Stimulated activated CD8-positive, alpha-beta memory T cell treated with anti-CD3 and anti-CD28 coated beads, Interleukin-4, amount 100 ng/mL, for 1 hour (primary cell): ENCODE measurements at places on chromosomes 4 and X.

DNA sequence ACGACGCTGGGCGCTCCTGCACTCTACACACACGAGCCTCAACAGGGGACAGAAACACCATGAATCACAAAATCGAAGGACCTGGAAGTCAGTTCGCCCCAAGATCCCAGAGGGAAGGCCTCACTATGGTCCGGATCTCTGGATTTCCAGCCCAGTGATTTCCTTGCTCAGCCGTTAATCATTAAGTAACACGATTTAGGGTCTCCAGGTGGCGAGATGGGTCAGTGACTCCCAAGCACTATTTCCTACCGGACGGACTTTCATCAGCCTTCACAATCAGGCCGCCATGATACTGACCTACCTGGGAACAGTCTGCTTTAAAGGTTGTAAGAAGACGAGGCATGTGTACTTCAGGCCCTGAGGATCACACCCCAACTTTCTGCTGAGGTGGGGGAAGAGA, 63.7 kb downstream of the FAT1 start:
- DNase-seq: no peak

- no peak for DNase-seq
These were observed 157.5 kb upstream of the ATP6AP2 start for GRCh38 chrX:40423299-40423698.

- no peak for DNase-seq
These were observed 210.8 kb upstream of the IRS4 start for GRCh38 chrX:108947205-108947604.

DNA sequence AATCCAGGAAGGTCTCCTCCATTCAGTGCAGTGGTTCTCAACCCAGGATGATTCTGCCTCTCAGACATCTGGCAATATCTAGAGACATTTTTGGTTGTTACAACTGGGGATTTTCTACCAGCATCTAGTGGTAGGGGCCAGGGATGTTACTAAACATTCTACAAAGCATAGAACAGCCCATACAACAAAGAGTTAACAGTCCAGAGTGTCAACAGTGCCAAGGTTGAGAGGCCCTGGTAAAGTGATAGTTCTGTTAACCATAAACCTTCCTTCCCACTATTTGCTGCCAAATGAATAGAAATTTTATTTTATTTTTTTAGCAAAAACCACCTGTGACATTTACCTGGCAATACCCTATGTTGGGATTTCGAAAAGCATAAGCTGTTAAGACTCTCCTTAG, 92.8 kb upstream of the UCP1 start:
- DNase-seq: no peak

DNA sequence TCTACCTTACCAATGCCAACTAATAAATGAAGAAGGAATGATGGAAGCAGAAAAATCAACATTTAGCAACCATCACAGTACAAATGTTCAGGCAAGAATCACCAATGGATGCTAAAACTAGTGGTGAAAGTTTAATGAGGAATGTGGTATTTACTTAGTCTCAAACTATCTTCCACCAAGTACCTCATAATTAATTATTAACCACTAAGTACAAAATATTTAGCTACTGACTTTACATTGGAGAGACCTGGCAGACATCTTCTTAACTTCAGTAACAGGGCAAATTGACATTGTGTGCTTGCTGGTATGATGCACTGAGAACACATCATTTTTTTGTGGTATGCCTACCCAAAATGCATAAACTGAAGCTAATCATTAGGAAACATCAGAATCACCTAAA, 82.4 kb downstream of the DLG3 start:
- DNase-seq: no peak

- DNase-seq: no peak
These were observed 31.5 kb downstream of the F8 start for GRCh38 chrX:154991039-154991438.

DNA sequence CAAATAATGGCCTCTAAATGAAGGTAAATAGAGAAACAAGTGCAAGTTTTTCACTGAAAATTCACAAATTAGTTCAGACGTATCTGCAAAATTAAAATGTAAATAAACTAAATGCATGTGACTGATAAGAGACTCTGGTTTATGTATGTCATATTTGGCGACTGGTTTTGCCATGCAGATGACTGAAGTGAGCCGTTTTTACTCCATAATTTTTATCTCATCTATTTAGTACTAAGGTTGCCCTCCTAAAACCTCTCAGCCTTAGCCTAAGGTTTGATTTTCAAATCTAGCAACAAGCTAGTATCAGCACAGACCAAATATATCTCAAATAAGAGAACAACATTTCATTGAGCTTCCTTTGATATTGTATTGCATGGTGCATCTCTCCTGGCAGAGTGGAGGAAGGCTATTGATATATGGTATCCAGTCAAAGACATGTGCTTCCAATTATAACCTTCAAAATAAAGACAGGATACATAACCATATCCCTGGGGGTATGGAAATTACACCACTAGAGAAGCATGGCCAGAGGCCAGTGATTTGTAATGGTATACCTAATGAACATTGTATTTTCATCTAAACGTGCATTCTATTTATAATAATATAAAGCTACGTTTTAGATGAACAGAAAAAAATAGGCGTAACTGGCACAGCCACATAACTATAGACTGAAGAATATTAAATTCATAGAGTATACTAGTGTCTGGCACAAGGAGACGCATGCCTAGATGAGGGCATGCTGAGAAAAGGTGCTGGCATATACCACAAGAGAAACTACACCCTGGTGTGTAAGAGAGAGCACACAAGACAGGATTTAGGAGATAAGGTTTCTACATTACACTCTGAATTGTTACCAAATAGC, 392.6 kb upstream of the INTU start:
- DNase-seq: no peak

DNA sequence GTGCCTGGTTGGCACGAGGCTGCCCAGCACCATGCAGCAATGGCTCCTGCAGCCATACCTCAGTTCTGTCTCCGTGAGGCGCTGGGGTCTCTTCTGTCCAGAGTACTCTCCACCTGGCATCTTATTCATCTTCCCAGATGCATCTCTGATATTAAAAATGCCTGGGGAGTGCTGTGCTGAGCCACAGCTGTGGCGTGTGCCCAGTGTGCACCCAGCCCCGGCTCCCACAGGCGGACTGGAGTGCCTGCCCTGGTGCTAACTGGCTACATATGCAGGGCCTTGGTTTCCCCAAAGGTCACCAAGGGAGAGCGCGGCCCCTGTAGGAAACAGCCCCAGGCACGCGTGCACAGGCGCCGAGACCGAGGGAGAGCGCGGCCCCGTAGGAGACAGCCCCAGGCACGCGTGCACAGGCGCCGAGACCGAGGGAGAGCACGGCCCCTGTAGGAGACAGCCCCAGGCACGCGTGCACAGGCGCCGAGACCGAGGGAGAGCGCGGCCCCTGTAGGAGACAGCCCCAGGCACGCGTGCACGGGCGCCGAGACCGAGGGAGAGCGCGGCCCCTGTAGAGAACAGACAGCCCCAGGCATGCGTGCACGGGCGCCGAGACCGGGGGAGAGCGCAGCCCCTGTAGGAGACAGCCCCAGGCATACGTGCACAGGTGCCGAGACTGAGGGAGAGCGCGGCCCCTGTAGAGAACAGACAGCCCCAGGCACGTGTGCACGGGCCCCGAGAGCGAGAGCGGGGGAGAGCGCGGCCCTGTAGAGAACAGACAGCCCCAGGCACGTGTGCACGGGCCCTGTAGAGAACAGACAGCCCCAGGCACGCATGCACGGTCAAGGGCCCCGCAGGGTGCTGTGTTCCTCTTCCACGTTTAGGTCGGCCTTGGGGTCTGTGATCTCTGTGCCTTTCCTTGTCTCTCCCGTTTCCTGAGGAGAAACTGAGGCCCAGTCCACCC, 14.5 kb downstream of the TMEM175 start:
- DNase-seq: no peak

- no peak for DNase-seq
These were observed 234.0 kb downstream of the OPHN1 start for GRCh38 chrX:68199062-68199848.

GRCh38 chr4:4775493-4776004, 83.9 kb upstream of the MSX1 start:
- DNase-seq: no peak

DNA sequence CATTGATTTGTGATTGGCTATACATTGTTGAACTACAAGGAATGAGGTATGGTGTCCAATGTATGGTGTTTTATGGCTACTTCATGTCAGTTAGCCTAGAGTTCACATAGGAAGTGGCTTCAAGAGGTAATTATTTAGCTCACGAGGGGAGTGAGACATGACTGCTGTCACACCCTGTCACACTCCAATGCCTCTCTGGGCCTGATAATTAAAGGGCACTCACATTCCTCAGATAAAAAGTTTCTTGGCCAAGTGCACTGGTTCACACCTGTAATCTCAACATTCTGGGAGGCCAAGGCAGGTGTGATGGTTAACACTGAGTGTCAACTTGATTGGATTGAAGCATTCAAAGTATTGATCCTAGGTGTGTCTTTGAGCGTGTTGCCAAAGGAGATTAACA, 65.0 kb upstream of the DDX60 start:
- no peak for DNase-seq

DNA sequence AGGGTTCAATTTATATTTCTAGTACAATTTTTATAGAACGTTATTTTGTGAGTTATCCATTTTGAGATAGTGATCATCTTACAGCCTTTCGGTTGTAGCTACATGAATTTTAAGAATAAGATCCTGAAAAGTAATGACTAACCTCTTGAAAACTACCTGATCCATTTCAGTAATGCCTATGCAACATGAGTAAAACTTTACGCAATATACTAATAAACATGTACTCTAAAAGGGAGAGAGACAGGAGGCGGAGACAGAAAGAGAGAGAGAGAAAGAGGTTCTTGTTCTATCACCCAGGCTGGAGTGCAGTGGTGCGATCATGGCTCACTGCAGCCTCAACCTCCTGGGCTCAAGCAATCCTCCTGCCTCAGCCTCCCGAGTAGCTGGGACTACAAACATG, 816.1 kb downstream of the CCSER1 start:
- DNase-seq: no peak
